ENCODE measurements at places on chromosomes 6 and 20.

DNA sequence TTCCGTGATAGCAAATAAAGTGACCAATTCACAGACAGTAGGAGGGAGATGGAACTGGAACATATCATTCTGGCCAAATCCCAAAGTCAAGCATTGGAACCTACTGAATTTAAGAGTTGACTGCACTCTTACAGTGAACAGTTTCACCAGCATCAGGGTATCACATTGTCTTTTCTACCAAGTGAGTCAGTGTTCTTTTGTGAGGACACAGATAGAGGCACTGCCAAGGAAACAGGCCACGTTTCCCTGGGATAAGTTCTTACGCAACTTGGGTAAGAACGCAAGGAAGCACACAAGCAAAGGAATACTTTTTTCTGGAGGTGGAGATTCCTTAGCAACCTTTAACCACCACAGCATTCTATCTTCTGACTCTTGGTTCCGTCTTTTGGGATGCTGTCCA is 28.6 kb upstream of the ENPP5 start:
- peak; percentile 7 for DNase-seq

GRCh38 chr6:68704485-68704884 is 69.4 kb downstream of the ADGRB3 start:
- DNase-seq, result no peak

DNA sequence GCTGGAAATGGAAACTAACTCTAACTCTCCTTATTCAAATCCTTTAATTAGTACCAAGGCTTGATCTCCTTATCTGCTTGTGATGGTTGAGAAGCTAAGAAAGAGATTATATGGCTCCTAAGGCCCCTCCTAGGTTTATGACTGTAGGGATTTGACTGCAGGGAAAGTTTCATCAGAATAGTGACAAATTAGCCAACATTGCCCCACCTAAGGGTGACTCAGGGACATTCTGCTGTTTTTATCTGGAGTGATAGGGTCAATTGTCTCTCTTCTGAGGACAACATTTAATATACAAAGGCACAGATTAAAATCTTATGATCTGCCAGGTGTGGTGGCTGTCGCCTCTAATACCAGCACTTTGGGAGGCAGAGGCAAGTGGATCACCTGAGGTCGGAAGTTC is 138.1 kb upstream of the MARCKS start:
- DNase-seq, result peak; percentile 70

- no peak for DNase-seq
Measured at GRCh38 chr20:61442075-61442670, 190.1 kb downstream of the CDH4 start.

- no peak for DNase-seq
Measured at GRCh38 chr6:95804847-95805541, 210.8 kb upstream of the FUT9 start.

DNA sequence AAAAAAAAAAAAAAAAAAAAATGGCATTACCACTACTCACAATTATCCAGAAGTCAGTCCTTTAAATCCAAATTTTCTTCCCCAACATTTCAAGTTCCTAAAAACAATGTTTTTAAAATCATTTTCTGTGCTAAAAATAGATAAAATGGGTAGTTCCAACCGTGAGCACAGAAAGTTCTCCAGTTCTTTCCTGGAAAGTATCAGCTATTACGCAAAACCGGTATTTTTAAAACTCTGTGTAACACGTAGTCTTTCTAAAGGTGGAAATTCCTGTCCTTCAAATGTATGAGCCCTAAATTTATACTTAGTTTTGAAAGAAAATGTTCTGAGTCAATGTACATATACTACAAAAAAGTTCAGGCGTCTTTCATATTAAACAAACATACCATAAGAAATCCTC is 83.5 kb upstream of the SCAF8 start:
- DNase-seq, result peak; percentile 54

GRCh38 chr20:36308986-36309385 is 2.8 kb downstream of the DLGAP4 start:
- DNase-seq, result no peak

DNA sequence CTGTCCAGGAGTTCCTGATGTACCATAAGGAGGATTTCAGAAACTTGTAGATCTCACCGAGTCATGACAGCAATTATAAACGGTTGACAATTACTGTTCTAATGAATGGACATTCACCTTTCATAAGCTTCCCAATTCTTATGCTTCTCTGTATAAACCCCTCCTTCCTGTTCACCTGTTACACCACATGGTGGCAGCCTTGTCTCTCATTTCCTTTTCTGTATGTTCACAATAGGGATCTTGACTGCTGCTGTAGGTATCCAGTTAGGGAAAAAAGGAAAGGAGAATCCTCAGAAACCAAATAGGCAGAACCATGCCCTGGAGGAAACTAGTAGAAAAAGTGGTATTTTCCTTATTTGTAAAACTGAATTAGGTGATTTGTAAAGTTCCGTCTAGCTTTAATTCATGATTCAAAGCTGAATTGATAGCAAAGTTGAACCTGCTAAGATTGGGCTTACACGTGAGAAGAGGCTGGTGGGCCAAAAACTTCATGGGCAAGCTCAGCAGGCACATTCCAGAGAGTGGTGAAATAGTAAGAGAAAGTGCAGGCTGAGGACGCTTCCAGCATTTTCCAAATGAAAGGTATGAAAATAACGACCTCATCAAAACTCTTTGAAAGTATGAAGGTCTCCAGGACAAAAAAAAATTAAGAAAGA is 29.0 kb upstream of the TBPL1 start:
- DNase-seq, result peak; percentile 84

DNA sequence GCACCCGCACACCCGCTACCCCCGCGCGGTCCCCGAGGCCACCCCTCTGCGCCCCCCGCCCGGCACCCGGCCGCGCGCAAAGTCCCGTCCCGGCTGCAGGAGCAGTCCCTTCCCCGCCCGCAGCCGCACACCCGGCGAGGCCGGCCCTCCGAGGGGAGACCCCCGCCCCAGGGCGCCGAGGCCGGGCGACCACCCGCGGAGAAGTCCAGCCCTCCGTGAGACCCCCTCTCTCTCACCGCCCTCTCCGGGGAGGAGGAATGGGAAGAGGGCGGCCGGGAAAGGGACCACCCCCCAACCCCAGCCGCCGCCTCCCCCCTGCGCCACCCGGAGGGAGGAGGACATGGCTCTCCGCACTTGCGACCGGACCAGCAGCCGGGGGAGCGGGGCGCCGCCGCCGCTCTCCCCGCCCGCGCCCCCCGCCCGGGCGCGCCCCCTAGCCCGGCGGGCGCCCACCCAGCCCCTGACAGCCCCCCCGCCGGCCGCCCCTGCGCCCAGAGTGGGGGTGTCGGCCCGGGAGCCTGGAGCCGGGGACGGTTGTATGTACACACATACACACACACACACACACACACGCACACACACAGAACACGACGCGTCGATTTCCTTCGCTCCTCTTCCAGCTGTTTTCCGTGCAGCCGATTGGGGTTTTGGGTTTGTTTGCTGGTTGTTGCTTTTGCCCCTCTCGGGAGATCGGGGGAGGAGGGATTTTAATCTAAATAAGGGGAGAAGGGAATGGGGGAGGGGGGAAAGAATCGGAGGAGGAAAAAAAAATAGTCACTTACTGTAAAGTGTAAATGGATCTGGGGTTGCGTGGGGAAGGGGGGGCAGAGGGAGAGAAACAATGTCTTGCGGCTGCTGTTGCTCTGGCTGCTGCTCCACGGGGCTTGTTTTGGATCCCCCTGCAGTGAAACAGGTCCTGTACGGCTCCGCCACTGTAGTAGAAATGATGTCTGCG is at the start of gene ATXN1:
Gene ATXN1 (minus strand): TSS at position 945 of the 955 bp plus-strand sequence.
- peak; percentile 65 for DNase-seq

GRCh38 chr6:44122801-44123200 is 4.5 kb downstream of the MRPL14 start:
- DNase-seq, result no peak

DNA sequence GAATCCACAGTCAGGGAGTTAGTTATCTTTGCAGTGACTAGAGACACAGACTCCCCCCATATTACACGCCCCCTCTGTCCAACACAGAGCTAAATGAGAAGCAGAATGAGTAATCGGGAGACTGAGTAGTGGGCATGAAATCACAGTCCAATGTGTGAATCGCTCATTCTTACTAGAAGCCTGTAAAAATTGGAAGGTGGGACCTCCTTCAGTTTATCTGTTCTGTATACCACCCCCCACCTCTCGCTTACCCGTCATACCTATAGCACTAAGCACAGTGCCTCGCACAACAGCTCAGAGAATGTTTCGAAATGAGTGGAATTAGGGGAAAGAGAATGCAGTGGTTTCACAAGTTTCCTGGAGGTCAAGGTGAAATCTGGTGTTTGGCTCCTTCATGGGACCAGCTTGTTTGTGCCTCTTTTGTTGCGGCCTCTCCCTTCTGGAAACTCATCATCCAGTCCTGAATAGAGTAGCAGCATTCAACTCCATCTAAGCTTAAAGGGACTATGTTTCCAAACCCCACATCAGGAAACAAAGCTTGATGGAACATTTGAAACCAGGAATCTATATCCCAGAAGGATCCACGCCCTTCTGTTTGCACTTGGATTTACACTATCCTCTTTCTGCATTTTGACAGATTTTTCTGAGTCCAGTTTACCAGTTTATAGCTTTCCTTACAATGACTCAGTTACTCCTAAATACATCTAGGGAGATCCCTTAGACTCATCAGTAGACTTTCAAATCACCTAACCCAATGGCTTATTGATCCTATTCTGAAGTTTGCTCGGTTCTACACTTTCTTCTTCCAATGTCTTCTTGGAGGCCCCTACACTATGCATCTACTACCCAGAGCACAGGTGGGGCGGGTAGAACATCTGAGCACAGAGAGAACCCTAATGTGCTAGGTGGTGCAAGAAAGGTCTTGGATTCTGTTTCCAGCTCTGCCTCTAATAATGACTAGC is 59.2 kb upstream of the PIM1 start:
- DNase-seq, result no peak

DNA sequence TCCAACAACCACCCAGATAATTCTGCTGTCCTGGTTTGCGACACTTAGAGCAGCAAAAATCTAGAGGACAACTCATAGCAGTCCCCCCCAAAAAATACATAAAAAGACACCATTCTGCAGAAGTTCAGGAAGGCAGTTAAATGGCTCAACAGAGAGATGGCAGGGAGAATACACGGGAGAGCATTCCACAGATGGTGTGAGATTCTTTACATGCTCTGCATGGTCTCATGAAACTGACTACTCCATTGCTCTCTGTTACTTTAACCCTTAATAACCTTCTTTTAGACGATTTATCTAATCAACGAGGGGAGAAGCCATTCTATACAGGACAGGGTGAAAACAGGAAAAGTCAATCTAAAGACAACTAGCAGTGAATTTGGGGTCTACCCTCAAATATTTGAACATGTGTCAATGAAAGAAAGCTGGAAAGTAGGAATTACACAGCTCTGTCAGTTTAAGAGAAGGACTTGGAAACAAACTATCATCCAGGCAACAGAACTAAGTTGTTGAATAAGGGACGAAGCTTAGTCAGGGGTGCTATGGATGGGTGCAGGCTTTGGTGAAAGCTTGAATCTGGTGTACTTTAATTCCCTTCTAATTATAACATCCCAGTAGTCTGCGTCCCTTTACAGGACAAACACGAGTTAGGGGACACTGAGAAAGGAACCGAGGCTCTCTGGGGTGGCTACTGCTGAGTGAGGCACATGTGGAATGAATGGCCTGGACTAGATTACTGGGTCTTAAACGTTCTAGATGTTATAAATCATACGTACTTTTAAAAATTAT is 5.1 kb downstream of the PERP start:
- DNase-seq, result no peak

GRCh38 chr6:78829407-78829806 is 37.9 kb upstream of the IRAK1BP1 start:
- DNase-seq, result no peak

DNA sequence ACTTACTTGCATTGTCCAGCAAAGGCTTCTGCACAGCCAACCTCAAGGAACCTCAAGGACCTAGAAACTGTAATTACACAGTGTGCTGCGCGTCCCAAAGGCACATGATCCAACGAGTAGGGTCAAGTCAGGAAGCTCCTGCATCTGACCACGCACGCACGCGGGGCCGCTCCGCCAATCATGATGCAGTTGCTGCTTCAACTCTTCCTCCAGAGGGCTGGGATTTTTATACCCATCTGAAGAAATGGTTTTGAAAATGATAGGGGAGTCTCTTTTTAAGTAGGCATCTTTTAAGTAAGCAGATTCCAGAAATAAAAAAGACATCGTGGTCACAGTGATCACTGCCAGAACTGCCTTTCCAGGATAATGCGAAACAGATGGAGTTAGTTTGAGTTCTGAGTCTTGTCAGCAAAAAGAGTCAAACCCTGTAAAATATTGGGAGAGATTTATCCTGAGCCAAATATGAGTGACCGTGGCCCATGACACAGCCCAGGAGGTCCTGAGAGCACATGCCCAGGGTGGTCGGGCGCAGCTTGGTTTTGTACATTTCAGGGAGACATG is 34.0 kb downstream of the KIF25 start:
- no peak for DNase-seq

DNA sequence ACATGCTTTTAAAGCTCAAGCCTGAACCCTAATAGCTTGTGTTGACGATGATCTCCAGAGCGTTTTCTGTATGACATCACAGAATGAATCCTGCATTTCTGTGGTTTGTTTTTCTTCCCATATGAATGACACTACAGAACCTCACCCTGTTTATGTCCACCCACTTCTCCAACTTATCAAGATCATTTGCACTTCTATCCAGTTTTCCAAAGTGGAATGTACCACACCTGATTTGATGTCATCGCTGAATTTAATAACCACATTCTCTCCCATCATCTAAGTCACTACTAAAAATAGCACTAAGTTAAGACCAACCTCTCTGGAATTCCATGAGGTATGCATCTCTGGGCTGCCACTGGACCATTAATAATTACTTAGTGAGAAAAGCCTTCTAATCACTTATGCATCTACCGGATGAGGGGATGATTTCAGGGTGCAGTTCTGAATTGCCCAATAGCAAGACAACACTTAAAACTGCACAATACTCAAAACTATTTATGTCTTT is 33.3 kb upstream of the CITED2 start:
- DNase-seq, result peak; percentile 97

DNA sequence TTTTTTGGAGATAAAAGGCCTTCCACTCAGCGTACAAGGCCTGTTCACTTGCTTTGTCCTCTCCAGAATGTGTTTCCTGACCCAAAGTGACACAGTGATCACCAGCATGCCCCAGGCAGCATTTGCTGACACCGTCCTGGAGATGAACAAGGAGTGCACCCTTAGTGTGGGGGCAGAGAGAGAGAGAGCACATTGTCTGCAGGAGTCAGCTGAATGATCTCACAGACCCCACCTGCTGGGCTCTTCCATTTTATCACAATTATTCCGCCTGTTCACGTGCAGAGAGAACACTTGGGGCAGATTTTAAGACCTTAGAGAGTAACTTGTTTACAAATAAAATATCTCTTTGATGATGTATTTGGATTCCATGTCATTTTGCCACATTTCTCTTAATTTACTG is 22.4 kb upstream of the MAS1L start:
- no peak for DNase-seq

DNA sequence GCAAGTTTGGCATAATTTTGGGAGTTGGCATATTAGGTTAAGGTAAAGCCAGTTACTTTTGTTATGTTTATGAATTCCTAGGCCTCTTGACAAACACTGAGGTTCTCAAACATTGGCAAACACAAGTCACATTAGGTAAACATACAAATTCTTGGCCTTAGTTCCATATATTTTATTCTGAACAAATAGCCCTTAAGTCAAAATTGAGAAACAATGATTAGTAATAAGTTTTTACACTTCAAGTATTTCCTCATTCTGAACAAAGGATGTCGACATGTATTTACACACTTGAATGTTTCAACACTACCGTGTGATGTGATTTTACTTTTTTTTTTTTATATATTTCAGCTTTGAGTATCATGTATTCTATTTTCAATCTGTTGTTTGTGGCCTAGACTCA is 3.8 kb upstream of the ECHDC1 start:
- DNase-seq, result peak; percentile 87

GRCh38 chr6:161407115-161407514 is 133.3 kb upstream of the AGPAT4 start:
- DNase-seq, result peak; percentile 47

GRCh38 chr20:37357481-37358365 is 11.8 kb downstream of the SRC start:
- no peak for DNase-seq
